ENCODE measurements at places on chromosomes 5 and 9.
A peak's percentile ranks its signal among the peaks of the same experiment; 100 is the strongest.

DNA sequence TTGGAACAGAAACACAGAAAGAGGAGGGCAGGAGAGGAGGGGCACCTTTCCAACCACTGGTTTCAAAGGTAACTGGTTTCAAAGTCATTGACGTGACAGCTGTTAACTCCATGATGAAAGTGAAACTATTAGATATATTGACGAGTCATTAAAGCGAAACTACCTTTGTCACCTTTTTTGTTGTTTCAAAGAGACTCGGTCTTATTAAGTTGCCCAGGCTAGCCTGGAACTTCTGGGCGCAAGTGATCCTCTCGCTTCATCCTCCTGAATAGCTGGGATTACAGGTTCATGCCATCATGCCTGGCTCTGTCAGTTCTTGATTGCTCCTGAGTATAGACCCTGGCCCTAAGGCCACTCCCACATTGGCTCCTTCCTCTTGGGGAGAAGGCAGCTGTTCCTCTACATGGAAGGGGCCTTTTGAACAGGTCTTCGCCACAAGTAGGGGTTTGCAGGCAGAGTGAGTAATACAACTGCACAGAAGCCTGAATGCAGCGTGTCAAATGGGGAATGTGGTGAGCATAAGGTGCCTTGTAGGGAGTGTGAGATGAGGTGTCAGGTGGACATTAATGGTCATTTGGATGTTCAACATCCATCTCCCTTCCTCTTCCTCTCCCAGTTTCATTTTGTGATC is 3.4 kb upstream of the F12 start:
- DNase-seq = no peak

DNA sequence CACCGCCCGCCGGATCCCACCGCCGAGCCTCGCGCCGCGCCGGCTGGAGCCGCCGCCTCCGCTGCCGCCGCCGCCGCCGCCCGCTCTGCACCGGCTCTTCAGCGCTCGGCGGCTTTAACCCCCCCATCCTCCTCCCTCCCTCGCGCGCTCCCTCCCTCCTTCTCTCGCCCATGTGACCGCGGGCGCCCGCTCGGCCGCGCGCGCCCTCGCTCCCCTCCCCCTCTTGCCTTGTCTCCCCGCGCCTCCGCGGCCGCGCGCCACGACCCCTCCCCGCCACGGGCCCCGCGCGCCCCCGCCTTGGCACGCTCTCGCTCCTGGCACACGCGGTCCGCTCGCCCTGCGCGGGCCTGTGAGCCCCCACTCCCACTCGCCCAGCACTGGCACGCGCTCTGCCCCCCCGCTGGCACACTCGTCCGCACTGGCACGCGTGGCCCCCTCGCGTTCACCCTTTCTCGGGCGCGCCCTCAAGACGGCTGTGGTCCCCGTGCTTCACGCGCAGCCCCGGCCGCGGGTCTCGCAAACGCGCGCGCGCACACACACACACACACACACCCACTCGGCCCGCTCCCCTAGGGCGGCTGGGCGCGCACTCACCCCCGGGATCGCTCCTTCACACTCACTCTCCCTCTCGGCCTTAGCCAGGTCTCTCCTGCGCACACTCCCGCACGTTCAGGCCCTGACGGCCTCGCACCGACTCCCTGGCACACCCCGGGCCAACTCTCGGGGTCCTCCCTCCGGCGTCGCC is at the start of gene CNTFR:
Gene CNTFR, minus strand, starts transcription at position 89 of the 745 bp plus-strand sequence. CDS start 20,743 bp downstream, outside the sequence.
- DNase-seq = no peak

DNA sequence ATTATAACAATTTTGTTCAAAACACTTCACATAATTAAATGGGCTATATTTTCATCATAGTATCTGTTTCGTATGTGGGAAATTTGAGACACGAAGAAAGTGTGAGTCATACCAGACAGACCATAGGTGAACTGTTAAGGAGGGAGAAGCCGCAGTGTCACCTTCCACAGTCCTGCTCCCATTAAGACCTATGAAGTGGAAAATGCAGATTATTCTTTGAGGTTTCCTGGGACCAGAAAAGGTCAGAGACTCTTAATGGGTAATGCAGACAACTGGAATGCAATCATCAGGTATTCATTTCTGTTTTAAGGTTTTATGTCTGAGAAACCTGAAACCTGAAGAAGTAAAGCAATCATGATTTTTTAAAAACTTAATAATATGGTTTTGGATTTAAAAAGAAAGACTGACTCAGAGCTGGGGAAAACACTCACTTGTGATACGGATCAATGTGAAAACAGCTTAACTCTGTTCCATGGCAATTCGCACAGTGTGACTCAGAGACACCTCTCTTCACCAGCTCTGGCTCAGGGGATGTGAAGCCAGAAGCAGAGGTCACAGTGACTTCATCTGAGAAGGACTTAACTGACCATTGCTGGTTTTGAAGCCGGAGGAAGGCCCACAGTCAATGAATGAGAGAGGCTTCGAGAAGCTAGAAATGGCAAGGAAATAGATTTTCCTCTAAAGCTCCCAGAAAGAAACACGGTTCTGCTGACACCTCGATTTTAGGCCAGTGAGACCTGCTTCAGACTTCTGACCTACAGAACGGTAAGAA is 17.2 kb upstream of the GCNT1 start:
- no peak for DNase-seq

GRCh38 chr5:55141945-55142690 is 17.9 kb upstream of the GPX8 start:
- DNase-seq = no peak

GRCh38 chr9:98460704-98461103 is 205.3 kb upstream of the TBC1D2 start:
- DNase-seq = no peak

DNA sequence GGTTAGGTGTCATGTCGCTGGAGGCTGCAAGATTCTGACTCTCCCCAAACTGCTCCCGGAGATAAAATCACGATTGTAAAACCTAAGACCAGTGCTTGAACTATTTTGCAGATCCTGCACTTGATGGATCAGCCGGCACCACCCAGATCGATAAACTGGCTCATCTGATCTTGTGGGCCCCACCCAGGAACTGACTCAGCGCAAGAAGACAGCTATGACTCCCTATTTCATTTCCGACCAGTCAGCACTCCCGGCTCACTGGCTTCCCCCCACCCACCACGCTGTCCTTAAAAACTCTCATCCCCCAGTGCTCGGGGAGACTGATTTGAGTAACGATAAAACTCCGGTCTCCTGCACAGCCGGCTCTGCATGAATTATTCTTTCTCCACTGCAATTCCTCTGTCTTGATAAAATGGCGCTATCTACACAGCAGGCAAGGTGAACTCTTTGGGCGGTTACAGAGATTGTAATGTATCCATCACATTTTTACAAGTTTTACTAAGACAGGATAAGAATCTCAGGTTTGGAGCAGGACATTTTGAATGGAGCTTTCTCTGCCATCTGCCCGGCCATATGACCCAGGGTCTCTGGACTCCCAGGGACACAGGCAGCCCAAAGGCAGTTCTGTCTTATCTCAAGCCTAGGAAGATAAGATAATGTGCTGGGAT is 10.6 kb upstream of the PPP1R26 start:
- peak; percentile 22 for DNase-seq

DNA sequence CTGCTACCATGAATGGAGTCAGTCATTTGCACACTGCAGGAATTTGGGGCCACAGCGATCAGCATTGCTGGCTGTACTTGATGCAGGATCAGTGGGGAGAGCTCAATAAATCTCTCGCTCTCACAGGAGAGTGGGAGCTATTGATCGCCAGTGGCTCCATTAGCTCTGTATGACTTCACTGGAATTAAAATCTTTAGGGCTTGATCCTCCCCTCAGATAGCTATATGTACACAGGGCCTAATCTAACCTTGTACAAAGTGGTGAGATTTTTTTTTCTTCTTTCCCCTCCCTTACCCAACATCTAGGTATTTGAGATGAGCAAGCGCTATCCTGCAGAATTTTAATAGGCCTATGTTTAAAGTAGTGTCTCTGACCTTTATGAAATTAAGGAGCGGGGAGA is 84.9 kb downstream of the IZUMO3 start:
- no peak for DNase-seq

GRCh38 chr5:73263001-73263710 is 90.2 kb downstream of the TMEM174 start:
- DNase-seq = no peak

- no peak for DNase-seq
Observed at GRCh38 chr5:1511048-1511447, 12.7 kb downstream of the LPCAT1 start.

GRCh38 chr9:137273095-137273490 is 4.4 kb upstream of the TOR4A start:
- DNase-seq = no peak

- DNase-seq = no peak
Observed at GRCh38 chr5:108924457-108924961, 176.8 kb downstream of the FER start.

- DNase-seq = no peak
Observed at GRCh38 chr5:98333921-98334320, 439.5 kb upstream of the RGMB start.

DNA sequence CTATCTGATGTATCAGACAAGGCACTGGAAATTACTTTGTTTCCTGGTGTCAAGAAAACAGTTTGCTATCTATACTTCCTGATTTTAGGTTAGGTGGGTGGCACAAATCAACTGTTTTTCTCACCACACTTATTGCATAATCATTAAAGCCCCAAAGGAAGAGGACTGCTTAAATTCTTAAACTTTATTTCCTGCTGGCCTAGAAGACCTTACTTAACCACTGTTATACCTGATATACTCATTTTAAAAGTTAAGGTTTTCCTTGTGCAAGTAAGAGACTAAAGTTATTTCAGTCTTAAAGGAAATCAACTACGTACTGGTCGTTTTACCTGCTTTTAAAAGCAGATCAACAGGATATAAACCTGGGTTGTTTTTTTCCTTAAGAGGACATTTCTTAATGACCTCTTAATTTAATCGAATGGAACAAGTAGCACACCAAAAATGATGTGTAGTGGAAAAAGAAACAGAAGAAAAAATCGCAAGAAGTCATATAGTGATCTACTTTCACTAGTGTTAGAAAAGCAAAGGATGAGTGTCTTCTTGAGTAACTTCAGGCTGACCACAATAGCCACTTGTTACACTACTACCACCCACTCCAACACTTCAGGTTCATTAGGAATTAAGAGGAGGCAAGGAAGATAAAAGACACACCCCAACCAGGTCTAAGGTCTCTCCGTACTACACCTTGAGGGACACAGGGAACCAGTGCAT is 974 bp downstream of the CLINT1 start:
- peak; percentile 39 for DNase-seq

GRCh38 chr9:108142504-108143201 is 653.1 kb upstream of the KLF4 start:
- no peak for DNase-seq

DNA sequence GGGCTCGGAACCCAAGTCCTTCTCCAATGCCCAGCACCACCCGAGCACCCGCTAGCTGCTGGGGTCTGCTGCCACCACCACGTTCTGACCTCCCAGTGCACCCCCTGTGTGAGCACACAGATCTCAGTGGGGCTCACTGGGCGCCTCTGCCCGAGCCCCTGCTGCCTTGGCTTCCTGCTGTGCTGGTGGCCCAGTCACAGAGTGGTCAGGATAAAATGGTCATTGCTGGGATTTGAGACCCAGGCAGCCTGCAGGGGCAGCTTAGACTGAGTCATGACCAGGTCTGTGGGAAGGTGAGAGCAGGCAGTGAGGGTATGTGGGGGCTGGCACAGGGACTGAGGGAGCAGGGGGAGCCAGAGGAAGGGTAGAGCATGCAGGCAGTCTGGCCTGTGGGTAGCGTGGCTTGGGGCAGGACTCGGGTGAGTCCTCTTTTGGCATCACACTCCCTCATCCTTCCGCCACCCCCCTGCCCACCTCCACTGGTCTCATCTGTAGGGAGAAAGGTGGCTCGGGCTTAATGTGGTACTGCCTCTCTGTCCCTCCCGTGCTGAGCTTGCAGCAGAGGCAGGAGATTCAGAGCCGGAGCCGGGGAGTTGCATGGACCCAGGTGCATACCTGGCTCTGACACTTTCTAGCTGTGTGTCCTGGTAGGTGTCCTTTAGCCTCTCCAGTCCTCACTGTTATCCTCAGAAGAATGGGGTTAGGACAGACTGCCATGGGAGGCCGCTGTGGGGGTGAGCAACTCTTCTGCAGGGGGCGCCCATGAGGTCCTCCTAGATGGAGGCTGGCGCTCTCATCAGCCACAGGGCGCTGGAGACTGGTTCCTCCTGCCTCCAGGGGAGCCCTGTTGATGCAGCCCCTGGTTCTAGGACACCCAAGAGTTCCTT is 32.1 kb downstream of the USP20 start:
- no peak for DNase-seq

DNA sequence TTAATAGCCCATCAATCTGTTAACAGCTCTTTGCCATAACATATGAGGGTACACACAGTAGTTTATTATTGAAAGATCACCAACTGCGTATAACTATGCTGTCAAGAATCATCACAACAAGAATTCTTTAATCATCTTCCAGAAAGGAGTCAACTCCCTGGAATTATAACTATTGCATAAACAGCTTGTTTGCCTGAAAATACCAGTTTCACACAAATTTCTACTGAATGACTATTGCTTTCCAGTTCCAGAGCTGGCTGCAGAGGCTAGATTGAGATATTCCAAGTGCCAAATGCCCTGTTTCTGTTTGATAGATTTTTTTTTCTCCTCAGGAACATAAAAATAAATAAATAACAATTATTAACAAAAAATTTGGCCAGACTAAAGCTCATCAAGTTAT is 444.7 kb downstream of the TLE1 start:
- no peak for DNase-seq

GRCh38 chr9:115456515-115456914 is 338.6 kb upstream of the TNC start:
- DNase-seq = no peak

GRCh38 chr5:95237324-95237723 is 47.6 kb downstream of the MCTP1 start:
- no peak for DNase-seq

DNA sequence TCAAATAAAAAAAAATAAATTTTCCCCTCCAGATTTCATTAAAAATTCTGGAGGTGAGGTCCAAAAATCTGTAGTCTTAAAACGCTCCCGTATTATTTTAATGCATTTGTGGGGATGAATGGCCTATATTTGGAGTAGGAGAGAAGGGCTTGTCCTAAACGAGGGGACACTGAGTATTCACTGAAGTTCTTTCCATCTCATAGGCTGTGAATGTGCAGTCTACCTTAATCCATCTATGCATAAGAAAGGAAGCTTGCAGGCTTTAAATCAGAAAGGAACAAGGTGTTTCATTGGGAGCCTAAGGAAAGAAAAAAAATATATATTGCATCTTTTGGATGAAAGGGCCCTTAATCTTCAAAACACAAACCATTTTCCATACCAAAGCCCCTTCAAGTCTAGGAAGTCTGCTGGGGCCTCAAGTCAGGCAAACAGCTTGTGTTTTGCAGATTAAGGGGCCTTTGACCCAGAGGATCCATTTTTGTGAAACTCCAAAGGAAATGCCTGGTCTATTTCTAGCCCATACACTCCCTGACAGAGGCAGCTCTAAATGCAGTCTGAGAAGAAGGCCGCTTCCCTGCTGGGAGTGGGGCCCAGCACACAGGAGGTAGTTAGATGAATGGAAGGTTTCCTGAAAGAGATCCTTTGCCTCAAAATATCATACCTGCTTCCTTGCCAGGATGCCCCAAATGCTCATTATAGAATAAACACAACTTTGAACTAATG is 35.6 kb downstream of the BRINP1 start:
- DNase-seq = no peak
